ENCODE measurements at places on chromosomes 5 and 9. TPM values are rescaled to one million over a fixed set of nuclear protein-coding genes. Genes with fewer than 3 reads are reported as not detected.
A peak's percentile ranks its signal among the peaks of the same experiment; 100 is the strongest.

DNA sequence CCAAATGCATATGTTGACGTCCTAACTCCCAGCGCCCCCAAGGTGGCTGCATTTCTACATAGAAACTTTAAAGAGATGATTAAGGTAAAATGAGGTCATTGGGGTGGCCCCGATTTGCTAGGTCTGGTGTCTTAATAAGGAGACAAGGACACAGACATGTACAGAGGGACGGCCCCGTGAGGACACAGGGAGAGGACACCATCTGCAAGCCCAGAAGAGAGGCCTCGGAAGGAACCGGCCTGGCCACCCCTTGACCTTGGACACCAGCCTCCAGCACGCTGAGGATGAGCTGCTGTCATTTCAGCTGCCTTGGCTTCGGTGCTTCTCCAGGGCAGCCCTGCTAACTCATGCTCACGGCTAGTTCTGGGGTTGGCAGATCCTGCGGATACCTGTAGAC is 73.2 kb downstream of the MRPL36 start:
- no peaks in the 10 kb centered on the region for H3K4me1 ChIP-seq
- H3K4me3 ChIP-seq, result no peak overlapping the region
- H3K27ac ChIP-seq, result no peak overlapping the region
- H3K27me3 ChIP-seq, result no peaks in the 10 kb centered on the region
- no peaks in the 10 kb centered on the region for H3K36me3 ChIP-seq

GRCh38 chr9:109506097-109506712 is 8.1 kb upstream of the PTPN3 start:
- no peak overlapping the region for H3K4me3 ChIP-seq
- DNase-seq, result no peak
- no peaks in the 10 kb centered on the region for H3K36me3 ChIP-seq
- H3K27ac ChIP-seq, result no peak overlapping the region

DNA sequence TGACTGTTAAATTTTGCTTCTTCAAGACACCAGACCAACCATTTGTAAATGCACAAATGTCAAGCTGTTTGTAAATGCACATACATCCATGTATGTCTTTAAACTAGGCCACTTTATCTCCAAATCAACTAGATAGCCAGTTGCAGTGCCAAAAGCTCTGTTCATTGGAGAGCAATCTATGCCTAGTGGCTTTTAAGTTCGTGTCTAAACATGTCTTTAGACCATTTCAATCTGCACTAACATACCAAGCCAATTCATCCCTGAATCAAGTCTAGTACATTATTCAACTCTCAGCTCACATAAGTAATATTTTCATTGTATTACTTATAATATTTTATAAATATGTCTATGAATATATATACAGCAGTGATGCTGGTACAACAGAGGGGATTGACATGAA is 985.9 kb downstream of the CDH18 start:
- no peak overlapping the region for H3K4me3 ChIP-seq
- no peak overlapping the region for H3K27ac ChIP-seq
- DNase-seq, result no peak
- no peaks in the 10 kb centered on the region for H3K27me3 ChIP-seq

GRCh38 chr9:14318934-14319580 is 5.1 kb upstream of the NFIB start:
- DNase-seq, result no peak
- no peak overlapping the region for H3K4me3 ChIP-seq
- H3K27ac ChIP-seq, result no peak overlapping the region
- peaks cover 25% of the 10 kb centered on the region for H3K4me1 ChIP-seq

- H3K27me3 ChIP-seq, result no peaks in the 10 kb centered on the region
- H3K4me3 ChIP-seq, result no peak overlapping the region
- no peak for DNase-seq
- no peak overlapping the region for H3K27ac ChIP-seq
Observed at GRCh38 chr5:149765932-149766331, 35.8 kb downstream of the PPARGC1B start.

DNA sequence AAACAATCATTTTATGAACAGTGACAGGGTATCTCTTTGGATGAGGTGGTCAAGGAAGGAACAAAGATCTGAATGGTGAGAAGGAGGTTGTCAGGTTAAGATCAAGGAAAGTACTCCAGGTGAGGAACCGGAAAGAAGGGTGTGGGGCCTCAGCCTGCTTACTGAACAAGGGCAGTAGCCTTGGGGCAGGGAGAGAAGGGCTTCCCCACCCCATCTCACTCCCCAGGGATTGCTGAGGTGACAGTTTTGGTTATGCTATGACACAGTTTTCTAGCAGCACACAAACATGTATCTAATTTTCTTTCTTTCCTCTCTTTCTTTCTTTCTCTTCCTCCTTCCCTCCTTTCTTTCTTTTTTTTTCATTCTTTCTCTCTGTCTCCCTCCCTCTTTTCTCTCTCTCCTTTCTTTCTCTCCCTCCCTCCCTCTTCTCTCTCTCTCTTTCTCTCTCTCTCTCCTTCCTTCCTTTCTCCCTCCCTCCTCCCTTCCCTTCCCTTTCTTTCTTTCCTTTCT is 4.1 kb upstream of the HDHD3 start:
- no peaks in the 10 kb centered on the region for H3K27me3 ChIP-seq
- H3K36me3 ChIP-seq, result no peaks in the 10 kb centered on the region
- H3K27ac ChIP-seq, result no peak overlapping the region
- no peak for DNase-seq

- DNase-seq, result no peak
- H3K4me3 ChIP-seq, result no peak overlapping the region
- no peaks in the 10 kb centered on the region for H3K4me1 ChIP-seq
- H3K27ac ChIP-seq, result no peak overlapping the region
- no peaks in the 10 kb centered on the region for H3K36me3 ChIP-seq
Observed at GRCh38 chr9:36870960-36871359, 163.1 kb downstream of the PAX5 start.

DNA sequence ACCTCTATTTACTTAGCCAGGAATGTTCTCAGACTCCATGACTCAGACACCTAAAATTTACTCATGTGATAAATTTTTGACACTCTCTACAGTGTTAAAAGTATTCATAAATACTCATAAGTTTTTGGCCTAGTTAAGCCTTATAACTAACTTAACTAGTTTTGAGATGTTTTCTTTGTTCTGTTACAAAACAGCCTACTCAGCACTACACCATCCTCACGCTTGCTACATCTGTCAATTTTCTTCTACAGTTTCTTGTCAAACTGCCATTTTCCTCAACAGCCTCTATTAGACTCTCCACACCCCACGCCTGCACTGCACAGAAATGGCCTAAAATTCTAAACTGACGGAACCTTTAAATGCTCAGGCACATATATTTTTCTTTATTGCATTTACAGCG is 195.5 kb downstream of the ANXA1 start:
- H3K36me3 ChIP-seq, result no peaks in the 10 kb centered on the region
- no peak for DNase-seq
- no peak overlapping the region for H3K4me3 ChIP-seq

DNA sequence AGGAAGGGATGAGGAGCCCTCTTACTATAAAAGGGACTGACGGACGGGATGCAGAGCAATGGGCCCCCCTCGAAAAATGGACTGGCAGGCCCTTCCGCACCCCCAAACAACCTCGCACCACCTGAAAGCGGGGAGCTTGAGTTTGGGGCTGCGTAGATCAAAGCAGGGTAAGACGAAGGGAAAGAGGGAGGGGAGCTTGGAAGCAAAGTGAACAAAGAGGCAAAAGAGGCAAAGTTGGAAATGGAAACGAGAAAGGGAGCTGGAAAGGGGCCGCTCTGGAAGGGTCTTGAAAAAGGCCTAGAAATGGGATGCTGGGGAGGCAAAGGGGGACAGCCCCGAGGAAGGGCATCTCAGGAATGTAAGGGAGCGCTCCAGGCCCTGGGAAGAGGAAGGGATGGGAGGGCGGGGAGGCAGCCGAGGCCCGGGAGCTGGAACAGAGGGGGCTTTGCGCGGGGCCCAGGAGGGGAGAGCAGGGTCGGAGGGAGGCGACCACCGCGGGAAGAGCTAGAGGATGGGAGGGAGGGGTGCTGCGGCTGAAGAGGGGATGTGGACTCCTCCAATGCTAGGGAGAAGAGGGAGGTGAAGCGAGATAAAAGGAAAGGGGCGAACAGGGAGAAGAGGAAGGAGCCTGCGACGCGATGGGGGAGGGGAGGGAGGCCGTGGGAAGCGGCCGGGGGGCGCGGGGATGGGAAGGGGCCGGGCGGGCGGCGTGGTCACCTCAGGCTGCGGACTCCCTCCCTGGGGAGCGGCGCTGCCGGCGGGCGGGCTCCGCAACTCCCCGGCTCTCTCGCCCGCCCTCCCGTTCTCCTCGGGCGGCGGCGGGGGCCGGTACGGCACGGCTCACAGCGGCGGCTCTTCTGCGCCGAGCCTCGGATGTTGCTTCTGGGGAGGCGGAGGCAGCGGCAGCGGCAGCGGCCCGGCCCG is 577 bp downstream of the RNF145 start:
- H3K4me3 ChIP-seq, result peak overlapping the region; percentile 85
- H3K36me3 ChIP-seq, result no peaks in the 10 kb centered on the region
- peak overlapping the region; percentile 91 for H3K27ac ChIP-seq
- H3K4me1 ChIP-seq, result peaks cover 34% of the 10 kb centered on the region

GRCh38 chr5:158100373-158100888 is 241.5 kb upstream of the CLINT1 start:
- no peak overlapping the region for H3K4me3 ChIP-seq
- DNase-seq, result peak; percentile 55
- H3K27me3 ChIP-seq, result no peaks in the 10 kb centered on the region
- H3K36me3 ChIP-seq, result no peaks in the 10 kb centered on the region

DNA sequence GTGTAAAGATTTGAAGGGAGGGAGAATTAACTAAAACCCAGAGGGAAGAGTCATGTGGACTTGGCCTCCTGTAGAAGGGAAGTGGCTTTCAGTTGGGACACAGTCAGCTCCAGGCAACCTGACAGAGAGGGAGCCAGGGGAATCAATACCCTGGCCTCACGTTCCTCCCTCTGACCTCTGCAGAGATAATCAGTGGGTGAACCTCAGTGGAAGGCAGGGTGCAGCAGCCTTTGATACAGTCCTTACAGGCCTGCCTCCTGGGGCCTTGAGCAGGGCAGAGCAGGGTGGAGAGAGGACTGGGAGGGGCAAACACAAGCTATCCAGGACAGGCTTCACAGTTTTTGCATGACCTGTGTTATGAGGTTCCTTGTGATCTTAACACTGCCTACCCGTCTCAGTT is 61.9 kb upstream of the GPBP1 start:
- no peaks in the 10 kb centered on the region for H3K27me3 ChIP-seq
- DNase-seq, result no peak

GRCh38 chr5:143605403-143606005 is 202.0 kb upstream of the NR3C1 start:
- H3K36me3 ChIP-seq, result no peaks in the 10 kb centered on the region
- no peak overlapping the region for H3K27ac ChIP-seq
- no peak overlapping the region for H3K4me3 ChIP-seq
- H3K27me3 ChIP-seq, result no peaks in the 10 kb centered on the region
- H3K4me1 ChIP-seq, result peaks cover 7% of the 10 kb centered on the region

- H3K4me1 ChIP-seq, result peaks cover 8% of the 10 kb centered on the region
- H3K27me3 ChIP-seq, result no peaks in the 10 kb centered on the region
- H3K27ac ChIP-seq, result no peak overlapping the region
- no peak for DNase-seq
Observed at GRCh38 chr9:126459546-126459945, 132.9 kb downstream of the MVB12B start.

DNA sequence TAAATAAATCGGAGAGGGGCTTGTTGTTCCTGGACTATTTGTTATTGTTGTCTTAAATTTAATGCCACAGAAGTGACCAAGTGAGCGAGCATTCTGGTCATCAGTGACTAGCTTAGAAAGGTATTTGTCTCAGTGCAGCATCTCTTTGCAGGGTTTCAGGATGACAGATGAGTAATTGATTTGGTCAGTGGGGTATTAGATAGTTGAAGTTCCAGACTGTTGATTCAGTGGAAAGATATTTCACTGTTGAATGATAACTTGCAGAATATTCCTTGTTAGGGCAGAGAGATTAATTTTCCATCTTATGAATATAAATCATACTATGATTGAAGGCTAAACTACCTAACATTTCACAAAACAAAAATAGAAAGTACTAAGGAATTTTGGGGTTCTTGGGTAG is 122.4 kb downstream of the TRIO start:
- peak overlapping the region; percentile 96 for H3K27ac ChIP-seq
- H3K36me3 ChIP-seq, result no peaks in the 10 kb centered on the region
- peaks cover 93% of the 10 kb centered on the region for H3K4me1 ChIP-seq
- H3K27me3 ChIP-seq, result no peaks in the 10 kb centered on the region
- DNase-seq, result peak; percentile 92

- no peaks in the 10 kb centered on the region for H3K27me3 ChIP-seq
- 0 out of 2 replicates have a peak, but pooled peaks cover 8% of the 10 kb centered on the region for H3K4me1 ChIP-seq
- peak; percentile 45 for DNase-seq
Observed at GRCh38 chr5:15966066-15966640, 213.4 kb downstream of the MARCHF11 start.

DNA sequence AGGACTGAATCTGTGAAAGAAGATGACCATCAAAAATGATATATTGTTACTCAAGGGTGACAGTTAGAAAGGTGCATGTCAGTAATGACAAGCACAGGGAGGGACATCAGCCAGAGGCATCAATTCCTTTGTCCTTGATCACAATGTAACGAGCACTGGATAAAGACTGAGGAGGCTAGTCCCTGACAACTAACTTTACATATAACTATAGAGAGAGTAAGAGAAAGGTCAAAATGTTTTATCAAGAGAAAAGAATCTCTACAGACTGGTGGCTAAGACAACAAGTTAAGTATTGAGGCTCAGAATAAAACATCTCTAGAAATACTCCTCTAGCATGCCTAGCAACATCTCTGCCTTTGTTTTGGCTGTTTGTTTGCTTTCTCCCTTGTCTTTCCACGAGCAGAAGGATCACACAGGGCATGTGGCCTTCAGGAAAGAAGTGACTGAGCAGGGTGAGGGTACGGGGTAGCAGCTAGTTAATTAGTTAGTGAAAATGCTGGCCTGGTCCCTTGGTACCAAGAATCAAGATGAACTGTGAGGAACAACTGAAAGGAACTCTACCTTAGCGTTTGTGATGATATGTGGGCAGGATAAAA is 724.1 kb upstream of the MEF2C start:
- H3K27ac ChIP-seq, result no peak overlapping the region
- H3K4me1 ChIP-seq, result no peaks in the 10 kb centered on the region
- no peaks in the 10 kb centered on the region for H3K36me3 ChIP-seq
- H3K27me3 ChIP-seq, result no peaks in the 10 kb centered on the region

DNA sequence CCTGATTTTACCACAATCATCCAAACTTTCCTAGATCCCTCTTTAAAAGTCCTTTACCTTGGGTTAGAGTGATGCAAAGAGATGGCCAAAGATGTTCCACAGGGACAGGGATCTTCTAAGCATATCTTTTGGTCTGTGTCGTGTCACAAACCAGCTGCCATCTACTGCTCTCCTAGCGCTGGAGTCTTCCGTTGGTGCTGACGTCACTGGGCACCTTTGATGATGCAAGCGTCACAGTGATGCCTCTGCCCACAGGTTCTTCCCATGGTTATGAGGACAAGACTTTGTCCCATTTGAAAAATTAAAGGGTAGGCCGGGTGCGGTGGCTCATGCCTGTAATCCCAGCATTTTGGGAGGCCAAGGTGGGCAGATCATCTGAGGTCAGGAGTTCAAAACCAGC is 1.7 kb upstream of the GLT6D1 start:
- H3K4me1 ChIP-seq, result no peaks in the 10 kb centered on the region
- H3K27me3 ChIP-seq, result 0 out of 2 replicates have a peak, but pooled peaks cover 2% of the 10 kb centered on the region
- H3K27ac ChIP-seq, result no peak overlapping the region
- H3K4me3 ChIP-seq, result no peak overlapping the region
- DNase-seq, result no peak

The SPRY4 gene
- total RNA-seq, result 12.8 TPM

The LOX gene
- total RNA-seq, result 440 TPM

The ORM2 gene
- total RNA-seq, result not detected

The GAPT gene
- total RNA-seq, result not detected

The AQP7 gene
- total RNA-seq, result not detected

The NXNL2 gene
- total RNA-seq, result 3.1 TPM

The CARTPT gene
- total RNA-seq, result not detected

The SAP30L gene
- total RNA-seq, result 26.0 TPM

The FCN2 gene
- not detected for total RNA-seq

The ZNF454 gene
- 1.9 TPM for total RNA-seq

The GLRA1 gene
- total RNA-seq, result not detected

The CDC20B gene
- total RNA-seq, result not detected

All from GM23248 (cell line).